AML-193 (cell line): ENCODE measurements at places on chromosomes 3 and 15.

DNA sequence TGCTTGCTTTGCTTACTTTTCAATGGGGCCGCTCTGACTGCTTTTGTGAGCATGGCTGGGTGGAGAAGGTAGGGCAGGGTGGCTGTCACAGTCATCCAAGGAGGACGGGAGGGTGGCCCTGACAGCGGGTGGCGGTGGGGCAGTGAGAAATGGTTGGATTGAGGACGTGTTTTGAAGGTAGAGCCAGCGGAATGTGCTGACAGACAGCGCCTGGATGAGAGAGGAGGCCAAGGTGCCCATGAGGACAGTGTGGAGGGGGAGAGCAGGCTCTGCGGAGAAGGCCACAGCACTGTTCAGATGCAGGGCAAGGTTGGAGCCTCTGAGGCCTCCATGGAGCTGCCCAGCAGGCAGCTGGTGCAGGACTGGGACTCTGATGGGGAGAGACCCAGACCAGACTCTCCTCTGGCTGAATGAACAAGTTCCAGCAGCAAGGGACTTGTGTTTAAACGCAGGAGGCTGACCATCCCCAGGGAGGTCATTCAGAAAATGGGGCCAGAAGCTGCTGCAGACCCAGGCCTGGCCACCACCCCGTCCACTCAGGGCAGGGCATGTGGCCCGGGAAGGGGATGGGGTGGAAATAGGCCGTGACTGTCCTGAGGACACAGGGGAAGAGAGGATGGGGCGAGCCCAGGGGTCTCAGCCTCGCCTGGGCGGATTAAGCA is 120.3 kb upstream of the PRR20G start:
- DNase-seq: no peak

- DNase-seq: no peak
Observed at GRCh38 chr3:196454935-196455334, 22.7 kb upstream of the UBXN7 start.

- no peak for DNase-seq
Observed at GRCh38 chr3:61043156-61043555, 208.1 kb downstream of the FHIT start.

- no peak for DNase-seq
Observed at GRCh38 chr3:147256739-147257138, 149.6 kb downstream of the ZIC4 start.

DNA sequence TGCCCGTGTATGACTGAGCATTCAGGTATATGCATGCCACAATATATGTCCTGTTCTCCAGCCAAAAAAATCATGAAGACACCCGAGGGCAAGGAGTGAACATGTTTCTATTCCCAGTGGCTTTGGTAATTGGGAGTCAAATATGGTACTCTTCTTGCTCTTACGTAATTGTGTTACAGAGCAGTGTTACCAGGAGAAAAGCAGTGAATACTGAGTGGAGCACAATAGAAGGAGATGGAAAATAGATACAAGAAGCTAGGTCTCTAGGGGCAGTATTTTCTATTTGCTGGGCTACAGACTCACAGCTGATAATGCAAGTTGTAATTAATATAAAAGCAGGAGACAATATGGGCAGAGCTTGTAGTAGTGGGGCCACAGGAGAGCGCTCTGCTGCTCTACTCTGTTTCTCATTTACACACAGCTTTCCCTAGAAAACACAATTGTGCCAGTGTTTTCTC is 13.2 kb downstream of the MEIS2 start:
- DNase-seq: no peak

GRCh38 chr3:160183345-160184076 is 41.7 kb upstream of the C3orf80 start:
- DNase-seq: no peak

DNA sequence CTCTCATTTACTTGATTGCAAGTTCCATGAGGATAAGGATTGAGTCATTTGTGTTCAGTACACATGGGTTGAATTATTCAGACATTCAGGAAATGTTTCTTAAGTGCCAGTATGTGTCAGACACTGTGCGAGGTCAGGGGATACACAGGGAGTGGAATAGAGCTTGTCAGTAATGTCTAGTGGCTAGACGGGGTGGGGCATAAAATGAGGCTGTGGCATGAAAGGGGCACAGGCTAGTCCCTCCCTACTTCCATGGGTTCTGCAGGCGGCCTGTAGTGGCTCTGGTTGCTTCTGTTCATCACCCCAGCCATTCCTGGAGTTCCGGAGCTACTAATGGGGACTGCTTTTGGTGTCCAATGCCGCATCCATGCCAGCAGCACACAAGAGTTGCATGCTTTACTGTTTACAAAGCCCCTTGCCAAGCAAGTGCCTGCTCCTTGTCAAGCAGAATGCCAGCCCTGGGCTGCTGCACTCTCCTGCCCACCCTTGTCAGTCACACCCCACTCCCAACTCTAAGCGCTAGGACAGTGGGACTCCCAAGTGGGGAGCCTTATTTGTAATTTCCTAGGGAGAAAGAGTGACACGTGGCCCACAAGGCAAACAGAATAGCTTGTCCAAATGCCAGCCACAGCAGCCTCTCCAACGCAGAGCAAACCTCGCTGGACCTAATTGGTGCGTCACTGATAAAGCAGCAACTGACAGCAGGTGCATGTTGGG is 70.8 kb downstream of the RAB11A start:
- no peak for DNase-seq

DNA sequence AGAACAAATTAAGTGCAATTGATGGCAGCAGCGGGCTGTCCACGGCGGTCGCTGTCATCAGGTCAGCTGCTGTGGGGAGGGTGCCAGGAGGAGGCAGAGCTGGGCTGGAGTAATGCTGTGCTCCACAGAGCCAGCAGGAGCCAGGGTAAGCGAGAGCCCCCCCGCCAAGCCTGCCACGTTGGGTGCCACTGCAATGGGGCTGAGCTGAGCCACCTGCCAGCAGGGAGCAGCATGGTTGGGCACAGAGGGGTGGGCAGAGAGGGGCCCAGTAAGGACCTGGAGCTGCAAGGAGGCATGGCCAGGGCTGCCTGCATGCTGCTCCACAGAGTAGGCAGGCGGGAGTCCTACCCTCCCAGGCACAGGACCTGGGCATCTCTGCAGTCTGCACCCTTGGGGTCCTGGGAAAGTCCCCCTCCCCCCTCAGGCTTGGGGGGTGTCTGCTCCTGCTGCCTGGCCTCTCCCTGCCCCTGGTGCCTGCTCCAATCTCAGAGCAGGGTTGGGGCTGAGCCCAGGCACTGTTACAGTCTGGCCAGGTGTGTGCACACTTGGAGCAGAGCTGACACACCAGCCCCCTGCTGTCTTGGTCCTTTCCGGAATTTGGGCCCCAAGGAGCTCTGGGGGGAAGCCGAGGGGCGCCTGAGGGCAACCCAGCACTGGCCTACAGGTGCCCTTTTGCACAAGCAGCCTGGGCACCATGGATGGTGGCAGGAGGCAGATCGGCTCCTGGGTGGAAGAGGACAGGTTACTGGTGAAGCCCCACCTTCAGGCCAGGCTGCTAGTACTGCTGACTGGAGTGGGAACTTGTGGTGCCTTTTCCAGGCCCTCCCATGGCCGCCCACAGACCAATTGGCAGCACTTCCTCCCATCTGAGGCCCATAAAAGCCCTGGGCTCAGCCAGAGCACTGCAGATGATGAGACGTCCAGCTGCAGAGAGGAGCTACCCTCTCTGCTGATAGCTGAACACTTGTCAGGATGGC is 8.5 kb upstream of the PIAS1 start:
- no peak for DNase-seq

DNA sequence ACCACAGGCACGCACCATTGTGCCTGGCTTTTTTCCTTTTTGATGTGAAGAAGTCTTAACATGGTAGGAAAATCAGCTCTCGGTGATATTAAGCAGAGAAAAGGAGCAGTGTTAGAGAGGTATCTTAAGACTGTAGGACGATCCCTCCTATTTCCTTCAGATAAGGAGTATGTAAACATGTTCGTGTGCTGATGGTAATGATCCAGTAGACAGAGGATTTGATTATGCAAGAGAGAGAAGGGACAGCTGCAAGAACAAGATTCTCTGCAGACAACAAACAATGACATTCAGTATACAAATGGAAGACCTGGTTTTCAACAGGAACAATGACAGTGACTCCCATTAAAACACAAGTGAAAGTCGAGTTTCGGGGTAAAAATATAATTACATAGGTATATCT is 95.1 kb upstream of the MELTF start:
- DNase-seq: no peak

DNA sequence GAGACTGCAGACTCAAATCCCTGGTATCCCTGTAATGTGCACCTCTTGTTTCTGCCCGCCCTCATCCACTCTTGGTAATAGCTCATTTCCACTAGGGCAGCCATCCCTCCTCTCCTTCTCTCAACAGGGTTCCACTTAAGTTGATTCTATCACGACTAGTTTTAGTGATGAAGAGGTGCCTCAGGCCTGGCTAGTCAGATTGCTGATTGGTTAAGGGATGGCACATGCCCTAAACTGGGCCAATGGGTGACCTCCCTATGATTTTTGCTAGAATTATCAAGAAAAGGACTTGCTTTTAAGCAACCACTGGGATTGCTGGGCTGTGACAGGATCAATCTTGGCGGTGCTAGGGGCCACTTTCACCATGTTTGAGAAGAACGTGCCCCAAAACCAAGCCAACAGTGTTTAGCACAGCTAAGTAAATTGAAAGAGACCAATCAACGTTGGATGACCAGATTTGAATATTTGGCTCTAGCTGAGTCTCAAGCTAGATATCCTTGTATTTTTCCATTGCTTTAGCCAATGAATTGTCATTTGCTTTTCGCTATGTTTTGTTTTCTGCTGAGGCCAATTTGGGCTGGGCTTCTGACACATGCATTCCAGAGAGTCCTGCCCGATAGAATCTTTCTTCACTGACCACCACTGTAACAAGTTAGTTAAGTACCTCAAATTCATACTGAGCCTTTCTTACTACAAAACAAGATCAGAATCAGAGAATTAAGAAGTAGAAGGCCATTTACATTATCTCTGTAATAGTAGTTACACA is 131.0 kb downstream of the PDZRN3 start:
- no peak for DNase-seq

DNA sequence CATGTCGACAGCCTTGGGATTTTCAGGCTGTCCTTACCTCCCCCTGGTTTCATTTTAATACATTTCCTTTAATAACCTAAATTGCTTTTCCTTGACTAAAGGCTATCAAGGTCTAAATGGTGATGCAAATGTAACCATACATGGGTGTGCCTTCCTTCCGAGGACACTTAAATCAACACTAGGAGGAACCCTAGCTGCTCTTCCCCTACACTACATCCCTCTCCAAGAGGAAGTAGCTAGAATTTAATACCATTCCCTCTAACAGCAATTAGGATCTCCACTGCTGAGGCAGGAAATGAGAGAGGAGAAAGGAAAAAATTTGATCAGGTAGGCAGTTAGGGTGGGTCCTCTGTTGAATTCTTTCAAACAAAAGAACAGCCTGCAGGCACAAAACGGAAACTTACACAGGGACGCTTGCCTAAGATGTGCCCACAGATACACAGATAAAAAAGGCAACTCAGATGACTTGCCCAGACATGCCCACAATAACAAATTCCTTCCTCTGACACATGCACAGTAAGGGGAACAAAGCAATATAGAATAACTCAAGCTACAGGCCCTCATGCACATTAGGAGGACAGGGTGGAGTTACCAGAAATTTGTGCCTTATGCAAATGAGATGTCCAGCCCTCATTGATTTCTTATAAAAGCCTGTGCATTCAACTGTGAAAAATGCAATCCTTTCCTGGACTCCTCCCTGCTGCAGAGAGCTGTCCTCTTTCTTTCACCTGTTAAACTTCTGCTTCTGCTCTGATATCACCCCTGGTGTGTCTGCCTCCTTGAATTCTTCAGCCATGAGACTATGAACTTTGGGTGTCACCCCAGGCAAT is 1024.4 kb upstream of the CADM2 start:
- DNase-seq: no peak

GRCh38 chr3:31841515-31841914 is 139.5 kb downstream of the OSBPL10 start:
- no peak for DNase-seq

GRCh38 chr15:60154764-60155325 is 150.7 kb downstream of the FOXB1 start:
- no peak for DNase-seq

GRCh38 chr15:64017082-64017588 is 29.1 kb downstream of the DAPK2 start:
- no peak for DNase-seq

DNA sequence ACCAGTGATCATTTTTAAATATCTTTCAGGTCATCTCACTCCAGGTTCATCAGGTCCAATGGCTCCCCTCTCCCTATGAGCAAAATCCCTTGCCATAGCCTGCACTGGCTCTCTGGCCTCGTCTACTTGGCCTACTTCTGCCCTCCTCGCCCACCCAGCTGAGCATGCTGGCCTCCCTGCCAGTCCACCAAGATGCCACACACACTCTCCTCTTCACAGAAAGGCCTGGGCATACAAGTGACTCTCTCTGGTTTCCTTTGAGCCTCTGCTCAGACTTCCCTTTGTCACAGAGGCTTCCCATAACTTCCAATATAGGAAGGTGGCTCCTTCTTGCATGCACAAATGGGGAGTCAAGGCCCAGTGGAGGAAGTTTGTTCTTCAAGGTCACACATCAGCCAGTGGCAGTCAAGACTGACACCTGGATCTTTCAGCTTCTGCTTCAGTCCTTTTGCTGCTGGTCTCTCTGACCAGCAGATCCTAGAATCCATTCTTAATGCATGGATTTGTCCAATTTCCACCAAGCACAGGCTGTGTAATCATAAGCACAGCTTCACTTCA is 223.2 kb upstream of the HES1 start:
- DNase-seq: no peak

DNA sequence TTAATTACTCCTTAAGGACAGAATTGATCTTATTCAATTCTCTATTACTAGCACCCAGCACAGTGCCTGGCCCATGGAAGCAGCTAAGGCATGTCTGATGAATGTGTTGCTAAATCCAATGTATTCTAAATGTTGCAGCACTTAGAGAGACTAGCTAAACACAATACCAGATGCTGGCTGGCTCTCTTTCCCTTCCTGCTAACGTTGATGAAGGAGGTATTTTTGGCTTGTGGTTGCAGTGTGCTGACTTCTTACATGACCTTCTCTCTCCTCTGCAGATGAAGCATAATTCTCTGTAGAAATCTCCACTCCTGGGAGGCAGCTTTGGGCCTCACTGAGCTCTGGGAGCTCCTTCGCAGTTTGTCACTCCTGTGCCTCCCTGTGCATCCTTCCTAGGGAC is 183.6 kb downstream of the PEX5L start:
- DNase-seq: no peak

DNA sequence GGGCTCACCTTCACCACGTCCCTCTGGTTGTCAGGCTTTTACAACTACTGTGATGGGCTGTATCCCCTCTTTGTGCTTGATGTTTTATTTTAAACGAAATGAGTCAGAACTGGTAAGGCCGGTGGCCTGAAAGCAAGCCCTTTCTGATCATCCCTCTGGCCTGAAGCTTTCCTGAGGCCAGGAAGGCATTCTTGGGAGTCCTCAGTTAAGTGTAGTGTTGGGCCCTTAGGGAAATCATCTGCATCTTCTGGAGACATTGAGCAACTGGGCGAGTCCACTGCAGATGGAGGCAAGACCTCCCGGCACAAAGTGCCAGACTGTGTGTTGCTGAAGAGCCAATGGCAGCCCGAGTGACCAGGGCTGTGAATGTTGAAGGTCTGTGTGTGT is 33.0 kb upstream of the AMOTL2 start:
- DNase-seq: no peak

GRCh38 chr15:67121644-67122605 is 56.5 kb downstream of the SMAD3 start:
- no peak for DNase-seq
